Right hindlimb (tissue), 1 donor: ENCODE measurements at places on chromosomes 5 and 9.

DNA sequence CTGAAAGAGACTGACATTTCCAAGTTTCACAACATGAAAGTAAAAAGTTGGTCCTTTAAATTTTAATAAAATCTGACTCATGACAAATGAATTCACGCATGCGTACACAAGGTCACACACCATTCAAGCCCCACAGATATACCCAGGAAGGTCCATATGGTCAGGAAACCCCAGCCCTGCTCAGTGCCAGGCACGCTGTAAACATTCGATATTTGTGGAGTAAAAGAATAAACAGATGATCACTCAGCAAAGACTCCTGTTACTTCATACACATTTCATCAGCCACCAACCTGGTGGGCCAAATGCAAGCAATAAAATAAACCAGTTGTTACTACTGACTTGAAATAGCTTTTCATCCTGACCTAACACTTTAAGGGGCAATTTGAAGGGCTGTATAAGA is 158.0 kb upstream of the RETREG1 start:
- no peak for DNase-seq

- peak; percentile 35 for DNase-seq
Observed at GRCh38 chr9:96327694-96328352, 25.8 kb upstream of the HSD17B3 start.

GRCh38 chr5:53779541-53779981 is 219.1 kb downstream of the NDUFS4 start:
- DNase-seq, result peak; percentile 42

- DNase-seq, result peak; percentile 45
Observed at GRCh38 chr5:176573564-176574296, 24.6 kb downstream of the CDHR2 start.

DNA sequence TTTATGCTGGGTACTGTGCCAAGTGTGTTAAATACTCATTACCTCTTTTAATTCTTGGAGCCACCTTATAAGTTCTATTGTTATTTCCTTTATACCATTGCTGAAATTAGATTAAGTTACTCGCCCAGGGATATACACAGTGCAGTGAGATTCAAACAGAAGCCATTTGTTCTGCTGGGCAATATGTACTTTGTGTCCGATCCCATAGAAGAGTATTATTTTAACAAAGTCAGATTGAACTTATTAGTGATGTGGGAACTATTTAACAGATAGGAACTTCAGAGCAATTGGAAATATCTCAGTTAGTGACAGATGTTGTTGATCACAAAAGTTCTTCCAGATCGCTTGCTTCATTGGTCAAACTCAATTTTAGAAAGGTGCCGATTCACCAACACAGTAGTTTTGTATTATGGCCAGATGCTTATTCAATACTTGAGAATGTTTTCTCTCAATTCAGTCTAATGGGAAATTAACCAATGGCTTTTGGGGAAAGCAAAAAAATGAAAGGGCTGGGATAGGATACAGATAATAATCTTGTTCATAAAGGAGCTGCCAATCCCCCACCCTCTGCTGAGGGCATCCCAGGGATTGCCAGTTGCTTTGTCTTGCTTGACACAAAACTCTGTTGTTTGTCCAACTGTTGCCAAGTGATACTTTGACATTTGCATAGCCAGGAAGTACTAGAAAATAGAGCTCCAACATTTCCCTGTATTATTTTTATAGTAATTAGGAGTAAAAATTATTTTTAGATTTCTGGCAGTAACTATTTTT is 94.8 kb upstream of the SEMA6A start:
- DNase-seq, result no peak

GRCh38 chr5:24145806-24146205 is 499.0 kb downstream of the CDH10 start:
- no peak for DNase-seq

DNA sequence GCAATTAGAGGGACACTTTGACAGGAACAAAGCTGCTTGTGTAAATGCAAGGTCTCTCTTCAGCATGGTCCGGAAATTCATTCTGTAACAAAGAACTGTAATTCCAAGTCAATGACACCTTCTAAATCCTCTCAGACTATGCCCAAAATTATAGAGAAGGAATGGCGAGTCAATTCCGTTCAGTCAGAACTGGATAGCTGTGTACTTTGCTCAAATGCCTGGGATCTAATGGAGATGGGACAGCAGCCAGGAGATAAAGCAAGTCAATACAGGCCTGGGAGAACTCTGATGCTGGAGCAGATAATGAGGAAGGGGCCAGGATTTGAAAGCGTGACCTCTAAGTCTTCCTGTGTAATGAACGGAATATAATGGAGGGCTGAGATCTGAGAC is 96.4 kb upstream of the SPRY4 start:
- no peak for DNase-seq

GRCh38 chr9:132274861-132275260 is 79.9 kb downstream of the SETX start:
- DNase-seq, result no peak

- peak; percentile 41 for DNase-seq
Observed at GRCh38 chr9:120265791-120266190, 314.2 kb downstream of the CDK5RAP2 start.

DNA sequence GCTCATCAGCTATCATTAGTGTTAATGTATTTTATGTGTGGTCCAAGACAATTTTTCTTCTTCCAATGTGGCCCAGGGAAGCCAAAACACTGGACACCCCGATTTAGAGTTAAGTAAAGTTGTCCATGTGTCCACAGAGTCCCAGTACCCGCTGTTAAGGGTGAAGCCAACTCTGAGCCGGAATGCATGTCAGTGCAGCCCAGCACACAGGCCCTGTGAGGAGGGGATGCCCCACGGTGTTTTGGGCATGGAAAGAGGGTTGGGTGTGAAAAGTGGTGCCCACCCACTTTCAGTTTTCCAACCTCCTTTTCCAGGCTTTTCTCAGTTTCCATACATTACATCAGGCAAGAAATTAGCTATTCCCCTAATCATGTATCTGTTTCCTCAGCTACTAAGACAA is 24.4 kb downstream of the SHC3 start:
- DNase-seq, result no peak

DNA sequence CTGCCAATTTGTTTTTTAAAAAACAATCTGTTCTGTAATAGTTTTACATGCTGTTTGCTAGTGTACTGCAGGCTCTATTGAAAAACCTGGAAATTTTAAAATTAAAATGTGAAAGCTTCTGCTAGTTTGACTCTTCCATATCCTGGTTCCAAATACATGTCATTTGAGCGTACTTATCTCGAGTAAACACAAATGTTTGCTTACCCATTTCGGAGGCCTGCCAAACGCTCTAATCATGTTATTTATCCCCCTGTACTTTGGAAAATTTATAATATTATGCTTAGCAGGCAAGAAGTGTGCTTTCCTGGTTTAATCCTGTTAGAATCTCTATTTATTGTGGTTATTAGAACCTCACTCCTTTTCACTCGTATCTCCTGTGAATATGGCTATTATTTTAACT is 476.8 kb upstream of the CYLC2 start:
- no peak for DNase-seq

DNA sequence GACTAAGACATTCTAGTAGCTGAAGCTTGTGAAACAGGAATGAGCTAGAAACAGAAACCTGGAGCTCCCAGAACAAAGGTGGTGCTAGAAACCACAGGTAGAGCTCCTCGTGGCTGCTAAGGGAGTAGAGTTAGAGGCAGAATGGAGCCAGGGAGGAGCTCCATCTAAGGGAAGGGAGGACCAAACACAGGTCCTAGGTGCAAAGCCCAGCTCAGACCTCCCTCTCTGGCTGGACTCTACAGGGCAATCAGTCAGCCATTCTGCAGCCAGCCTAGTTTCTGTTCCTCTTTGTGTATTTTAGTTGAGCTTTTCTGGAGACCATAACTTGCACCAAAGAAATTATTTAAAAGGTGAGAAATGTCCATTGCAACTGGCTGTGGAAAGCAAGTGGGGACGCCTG is 70.4 kb downstream of the CRB2 start:
- DNase-seq, result no peak

DNA sequence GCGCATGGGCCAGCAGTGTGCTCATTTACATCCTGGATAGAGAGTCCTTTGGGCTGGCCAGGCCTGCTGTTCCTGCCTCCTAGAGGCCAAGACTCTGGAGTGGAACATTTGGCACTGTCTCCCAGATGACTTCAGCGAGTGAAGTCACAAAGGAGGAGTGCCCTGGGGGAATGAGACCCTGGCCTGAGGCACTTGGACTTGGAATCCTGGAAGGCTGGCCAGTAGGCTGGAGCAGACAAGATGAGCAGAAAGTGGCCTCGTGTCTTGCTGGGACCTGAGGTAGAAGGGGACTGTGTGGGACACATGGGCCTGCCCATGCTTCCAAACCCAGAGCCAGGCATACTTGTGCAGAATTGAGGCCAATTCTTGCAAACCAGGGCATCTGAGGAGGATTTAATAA is at the start of gene TSSK1B:
Gene TSSK1B, minus strand, starts transcription at position 101 of the 400 bp plus-strand sequence. CDS start 150 bp downstream, outside the sequence.
- DNase-seq, result no peak

DNA sequence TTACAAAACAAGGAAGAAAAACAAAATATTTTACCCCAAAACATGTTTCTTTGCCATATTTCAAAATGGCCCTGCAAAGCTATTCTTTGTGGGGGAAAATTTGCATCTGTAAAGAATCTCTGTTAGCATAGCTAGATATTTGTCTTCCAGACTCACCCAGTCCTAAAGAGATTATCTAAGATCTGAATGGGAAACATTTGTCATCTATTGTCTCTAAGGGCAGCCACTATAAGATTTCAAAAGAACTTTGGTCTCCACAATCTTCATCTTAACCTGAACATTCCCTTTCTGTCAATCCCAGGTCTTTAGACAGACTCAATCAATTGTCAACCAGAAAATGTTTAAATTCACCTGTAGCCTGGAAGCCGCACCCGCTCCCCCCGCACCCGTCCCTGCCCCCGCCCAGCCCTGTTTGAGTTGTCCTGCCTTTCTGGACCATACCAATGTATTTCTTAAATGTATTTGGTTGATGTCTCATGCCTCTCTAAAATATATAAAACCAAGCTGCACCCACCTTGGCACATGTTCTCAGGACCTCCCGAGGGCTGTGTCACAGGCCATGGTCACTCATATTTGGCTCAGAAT is 330.6 kb downstream of the RAB3C start:
- no peak for DNase-seq

DNA sequence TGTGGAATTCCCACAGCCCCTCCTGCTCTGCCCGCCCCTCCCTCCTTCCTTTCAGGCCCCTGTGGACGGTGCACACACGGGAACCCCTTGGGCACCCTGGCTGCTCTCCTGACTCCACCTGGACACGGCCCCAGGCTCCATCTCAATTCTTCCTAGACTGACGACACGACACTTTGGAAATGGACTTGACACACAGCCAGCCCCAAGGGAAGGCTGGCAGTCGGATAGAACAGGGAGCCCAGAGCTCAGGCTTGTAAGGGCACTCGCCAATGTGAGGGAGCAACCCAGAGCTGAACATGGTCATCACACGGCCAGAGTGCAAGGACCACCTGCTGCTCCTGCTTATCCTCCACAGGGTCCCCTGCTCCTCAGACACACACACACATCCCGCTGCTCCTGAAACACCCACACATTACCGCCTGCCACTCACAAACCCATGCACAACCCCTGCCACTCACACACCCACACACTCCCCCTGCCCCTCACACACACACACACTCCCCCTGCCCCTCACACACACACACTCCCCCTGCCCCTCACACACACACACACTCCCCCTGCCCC is 8.9 kb downstream of the SLC9A3 start:
- DNase-seq, result no peak

- no peak for DNase-seq
Observed at GRCh38 chr5:28954074-28954473, 1915.7 kb upstream of the CDH9 start.

DNA sequence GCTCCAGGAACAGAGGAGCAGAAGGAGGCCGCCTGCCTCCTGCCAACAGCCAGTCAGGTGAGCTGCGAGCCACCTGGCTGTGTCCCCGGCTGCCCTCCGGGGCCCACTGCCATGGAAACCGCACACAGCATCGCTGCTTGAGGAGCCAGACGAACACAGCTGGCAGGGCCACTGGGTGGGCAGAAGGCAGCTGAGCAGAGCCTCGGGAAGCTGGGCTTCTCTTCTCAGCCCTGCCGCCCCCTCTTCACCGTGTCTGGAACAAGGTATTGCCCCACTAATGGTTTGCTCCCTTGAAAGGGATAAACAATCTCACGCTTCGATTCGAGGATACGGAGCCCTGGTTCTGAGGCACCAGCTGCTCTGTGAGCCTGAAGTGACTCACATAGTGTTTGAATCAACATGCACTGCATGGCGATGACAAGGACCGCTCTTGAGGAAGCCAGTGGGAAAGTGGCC is 63.7 kb upstream of the RUFY1 start:
- no peak for DNase-seq

- DNase-seq, result peak; percentile 67
Observed at GRCh38 chr5:170216257-170216864, 16.4 kb upstream of the C5orf58 start.

DNA sequence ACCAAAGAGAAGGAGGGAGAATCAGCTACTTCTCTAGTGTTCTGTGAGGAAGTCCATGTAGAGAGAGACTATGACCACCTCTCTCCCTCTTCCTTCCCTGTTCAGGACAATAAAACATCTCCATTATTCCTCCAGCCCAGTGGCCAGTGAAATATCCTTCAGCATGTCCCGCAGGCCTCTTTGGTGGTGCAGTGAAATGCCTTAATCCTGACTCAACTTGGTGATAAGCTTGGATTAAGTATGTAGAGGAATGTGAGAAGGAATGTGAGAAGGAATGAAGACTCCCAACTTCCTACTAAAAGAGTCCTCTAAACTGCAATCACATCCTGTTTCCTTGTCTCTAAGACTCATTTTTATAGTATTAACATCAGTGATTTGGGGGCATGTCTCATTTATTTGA is 167.3 kb downstream of the TRPM3 start:
- no peak for DNase-seq

GRCh38 chr5:97063251-97063650 is 79.2 kb downstream of the LIX1 start:
- no peak for DNase-seq

DNA sequence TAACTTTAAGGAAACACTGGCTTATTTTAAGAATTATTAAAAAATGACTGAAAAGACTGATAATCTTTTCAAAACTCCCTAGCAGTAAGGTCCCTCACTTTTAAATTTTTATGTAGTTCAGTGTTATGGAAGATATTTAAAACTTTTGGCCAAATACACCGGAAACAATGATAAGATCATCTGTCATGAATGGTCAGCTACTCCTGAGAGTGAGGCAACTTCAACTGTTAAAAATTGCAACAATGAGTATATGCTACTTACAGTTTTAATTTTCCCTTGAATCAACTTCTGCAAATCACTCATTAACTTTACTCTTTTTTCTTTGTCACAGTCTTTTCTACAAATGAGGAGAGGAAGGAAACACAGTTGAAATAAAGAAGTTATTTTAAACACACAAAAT is 10.8 kb downstream of the PUM3 start:
- no peak for DNase-seq

- DNase-seq, result no peak
Observed at GRCh38 chr9:89752154-89752553, 147.3 kb downstream of the GADD45G start.

- peak; percentile 40 for DNase-seq
Observed at GRCh38 chr5:132883261-132883834, 9.9 kb downstream of the LEAP2 start.
